ENCODE measurements at places on chromosomes 11 and 22.

GRCh38 chr22:18954990-18955571 is 19.0 kb upstream of the PRODH start:
- no peak for DNase-seq

- no peak for DNase-seq
Observed at GRCh38 chr22:36595940-36596339, 67.0 kb upstream of the EIF3D start.

GRCh38 chr22:27984723-27985122 is 65.7 kb upstream of the PITPNB start:
- no peak for DNase-seq

GRCh38 chr22:26414347-26414746 is 14.7 kb upstream of the ASPHD2 start:
- no peak for DNase-seq

DNA sequence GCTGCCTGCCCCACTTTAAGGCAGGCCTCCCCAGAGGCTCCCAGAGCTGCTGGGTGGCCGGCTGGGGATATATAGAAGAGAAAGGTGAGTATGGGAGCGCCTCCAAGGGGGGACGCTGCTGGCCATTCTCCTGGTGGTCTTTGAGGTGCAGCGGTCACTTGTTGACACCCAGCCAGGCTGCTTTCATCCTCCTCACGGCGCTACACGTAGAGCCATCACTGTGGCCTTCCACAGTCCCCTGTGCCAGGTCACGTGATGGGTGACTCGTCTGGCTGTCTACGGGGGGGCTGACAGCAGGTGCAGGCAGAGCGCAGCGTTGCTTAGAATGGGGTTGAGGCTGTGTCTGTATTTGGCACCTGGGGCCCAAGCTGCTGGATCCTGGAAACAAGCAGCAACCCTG is 1.9 kb downstream of the ACR start:
- DNase-seq: no peak

DNA sequence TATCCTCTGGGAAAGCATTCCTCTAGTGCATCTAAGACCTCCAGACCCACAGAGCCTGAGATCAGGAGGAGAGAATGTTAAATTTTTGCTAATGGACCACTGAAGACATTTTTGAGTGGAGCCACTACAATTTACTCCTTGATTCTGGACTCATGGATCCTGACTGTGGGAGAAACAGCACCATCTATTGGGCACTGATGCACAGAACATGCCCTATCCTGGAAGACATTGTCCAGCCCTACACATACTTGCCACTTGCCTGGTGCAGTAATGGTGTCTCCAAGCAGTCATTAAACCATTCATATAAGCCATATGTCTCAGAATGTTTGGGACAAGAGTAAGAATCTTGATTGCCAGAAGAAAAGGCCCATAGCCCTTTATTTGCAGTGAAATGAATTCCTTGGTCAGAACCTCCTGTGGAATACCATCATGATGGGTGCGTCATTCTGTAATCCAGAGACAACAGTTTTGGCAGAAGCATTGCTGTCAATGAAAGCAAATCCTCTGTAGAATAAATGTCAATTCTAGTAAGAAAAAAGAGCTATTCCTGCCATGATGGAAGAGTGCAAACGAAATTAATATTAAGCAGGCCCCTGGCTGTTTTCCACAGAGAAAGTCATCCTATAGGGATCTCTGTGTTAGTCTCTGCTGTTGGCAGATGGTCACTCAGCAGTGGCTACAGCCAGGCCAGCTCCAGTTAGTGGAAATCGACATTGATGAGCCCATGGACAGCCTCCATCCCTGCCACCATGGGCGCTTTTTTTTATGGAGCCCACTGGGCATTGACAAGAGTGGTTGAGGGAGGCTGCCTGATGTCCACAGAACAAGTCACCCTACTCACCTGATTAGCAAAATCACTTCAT is 43.5 kb downstream of the GGTLC2 start:
- DNase-seq: peak; percentile 40

DNA sequence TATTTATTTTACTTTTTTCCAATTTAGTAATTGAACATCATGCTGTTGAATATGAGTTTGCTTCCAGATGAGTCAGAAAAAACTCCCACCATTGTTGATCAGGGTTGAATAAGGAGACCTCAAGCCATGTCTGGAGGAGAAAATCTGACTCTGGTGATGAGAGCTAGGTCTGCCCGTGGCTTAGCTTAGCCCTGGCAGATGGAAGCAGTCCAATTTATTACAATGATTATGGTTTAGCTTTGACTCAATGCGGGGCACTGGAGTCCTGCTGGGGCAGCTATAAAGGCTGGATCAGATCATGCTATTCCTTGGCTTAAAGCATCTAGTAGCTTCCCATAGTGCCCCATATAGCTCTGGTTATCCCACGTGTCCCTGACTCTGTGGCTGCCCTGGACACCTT is 506.5 kb downstream of the MN1 start:
- DNase-seq: no peak

- peak; percentile 85 for DNase-seq
Observed at GRCh38 chr11:43327987-43328386, 16.2 kb downstream of the API5 start.

DNA sequence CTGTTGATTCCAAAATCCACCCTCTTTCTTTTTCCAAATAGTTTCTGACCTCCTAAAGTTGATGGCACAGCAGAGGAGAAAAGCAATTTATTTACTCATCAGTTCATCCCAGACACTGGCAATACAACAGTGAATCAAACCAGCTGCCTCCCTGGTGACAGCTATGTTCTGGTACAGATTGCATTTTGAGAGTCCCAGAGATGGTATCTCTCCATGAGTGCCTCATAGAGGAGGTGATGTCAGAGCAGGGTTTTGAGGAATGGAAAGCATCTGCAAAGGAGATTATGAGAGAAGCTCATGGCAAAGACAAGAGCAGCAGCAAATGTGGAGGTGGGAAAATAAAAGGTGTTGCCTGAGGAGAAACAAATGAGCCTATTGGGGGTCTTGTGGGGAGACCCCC is 377.2 kb downstream of the MN1 start:
- peak; percentile 55 for DNase-seq

- no peak for DNase-seq
Observed at GRCh38 chr11:64299847-64300648, at the start of gene CATSPERZ. CATSPERZ (plus strand) TSS chr11:64300358; CDS start chr11:64300411, 53 bp downstream.

- no peak for DNase-seq
Observed at GRCh38 chr11:130592056-130592455, 143.6 kb downstream of the ADAMTS15 start.

DNA sequence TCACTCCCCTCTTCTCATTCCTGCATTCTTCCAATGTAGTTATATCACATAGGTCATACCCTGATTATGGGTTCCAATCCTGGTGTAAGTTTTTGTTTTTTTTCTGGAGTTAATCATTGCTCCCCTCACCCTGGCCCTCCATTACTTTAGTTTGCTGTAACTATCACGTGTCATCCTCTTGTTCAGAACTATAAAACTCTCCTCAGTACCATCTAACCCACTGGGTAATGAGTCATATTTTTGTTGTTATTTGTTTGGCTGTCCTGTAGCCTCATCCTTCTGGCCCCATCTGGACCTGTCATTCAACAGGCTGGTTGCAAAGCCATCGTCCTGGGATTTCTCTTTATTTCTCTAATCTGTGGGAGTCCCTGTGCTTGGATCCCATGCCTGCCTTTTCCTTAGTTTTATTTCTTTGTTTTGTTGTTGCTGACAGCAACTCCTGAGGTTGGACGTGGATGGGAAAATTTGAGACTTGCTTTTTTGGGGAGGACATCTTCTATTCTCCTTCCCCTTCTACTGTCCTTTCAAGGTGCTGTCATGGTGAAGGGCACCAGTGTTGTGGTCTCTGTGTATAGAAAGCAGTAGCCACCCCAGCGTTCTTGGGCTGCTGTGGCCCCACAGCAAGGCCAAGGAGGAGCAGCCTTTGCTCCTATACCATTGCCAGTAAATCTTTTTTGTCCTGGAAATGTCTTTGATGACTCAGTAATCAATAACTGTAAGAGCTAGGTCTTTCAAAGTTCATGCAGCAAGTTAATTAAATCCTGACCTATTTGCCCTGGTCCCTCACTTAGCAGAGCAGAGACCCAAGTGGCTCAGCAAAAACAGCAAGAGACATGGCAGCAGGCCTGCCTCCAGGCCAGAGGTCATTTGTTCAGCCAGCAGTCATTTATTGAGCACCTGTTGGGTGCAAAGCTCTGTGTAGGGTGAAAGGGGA is 82.5 kb downstream of the C22orf31 start:
- peak; percentile 97 for DNase-seq

DNA sequence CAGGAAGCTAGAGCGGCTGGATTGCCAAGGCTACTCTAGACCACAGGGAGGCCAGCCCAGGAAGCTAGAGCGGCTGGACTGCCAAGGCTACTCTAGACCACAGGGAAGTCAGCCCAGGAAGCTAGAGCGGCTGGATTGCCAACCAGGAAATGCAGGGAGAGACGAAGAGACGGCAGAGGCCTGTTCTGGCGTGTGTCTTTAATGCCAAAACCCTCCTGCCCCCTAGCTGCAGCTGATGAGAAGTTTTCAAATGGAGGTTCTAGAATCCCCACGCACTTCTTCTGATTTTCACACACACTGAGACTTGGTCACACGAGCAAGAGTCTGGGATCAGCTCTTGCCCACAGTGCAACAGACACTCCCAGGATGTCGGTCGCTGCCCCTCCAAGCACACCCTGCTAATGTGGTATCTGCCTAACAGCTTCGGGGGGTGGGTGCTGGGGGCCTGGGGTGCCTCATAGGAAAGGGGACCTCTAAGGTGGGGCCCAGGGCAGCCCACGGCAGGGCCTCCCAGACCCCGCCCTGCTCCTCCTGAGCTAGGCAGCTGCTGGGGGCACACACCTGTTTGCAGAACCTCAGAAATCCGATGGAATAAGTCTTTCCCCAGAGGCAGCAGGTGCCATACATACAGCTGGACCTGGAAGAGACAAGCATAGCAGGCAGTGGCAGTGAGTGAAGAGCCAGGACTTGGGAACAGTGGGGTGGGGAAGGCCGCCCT is 28.5 kb downstream of the MAFF start:
- DNase-seq: peak; percentile 43

- DNase-seq: peak; percentile 54
Observed at GRCh38 chr11:33463059-33463458, 205.9 kb downstream of the HIPK3 start.

- no peak for DNase-seq
Observed at GRCh38 chr11:11442791-11443190, 89.7 kb upstream of the CSNK2A3 start.

GRCh38 chr11:10876158-10876557 is 18.3 kb upstream of the ZBED5 start:
- no peak for DNase-seq

- DNase-seq: peak; percentile 85
Observed at GRCh38 chr11:128180441-128181087, 406.8 kb downstream of the ETS1 start.

GRCh38 chr11:24833573-24833972 is 336.7 kb downstream of the LUZP2 start:
- no peak for DNase-seq

DNA sequence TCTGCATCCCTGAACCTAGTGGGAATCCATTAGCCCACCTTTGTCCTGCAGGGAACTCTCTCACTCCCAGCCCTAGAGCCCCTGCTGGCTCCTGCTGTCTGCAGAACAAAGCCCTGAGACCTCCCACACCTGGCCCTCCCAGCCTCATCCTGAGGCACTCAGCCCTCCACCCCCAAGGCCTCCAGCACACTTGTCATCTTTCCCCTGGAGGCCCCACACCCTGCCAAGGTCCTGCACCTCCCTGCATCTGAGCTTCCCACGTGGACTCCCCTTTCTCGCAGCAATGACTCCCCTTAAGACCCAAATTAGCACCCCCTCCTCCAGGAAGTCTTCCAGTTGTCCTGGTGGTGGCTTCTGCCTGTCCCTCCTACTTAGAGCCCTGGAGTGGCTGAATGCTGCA is 42.3 kb upstream of the LINC01488 start:
- DNase-seq: no peak

DNA sequence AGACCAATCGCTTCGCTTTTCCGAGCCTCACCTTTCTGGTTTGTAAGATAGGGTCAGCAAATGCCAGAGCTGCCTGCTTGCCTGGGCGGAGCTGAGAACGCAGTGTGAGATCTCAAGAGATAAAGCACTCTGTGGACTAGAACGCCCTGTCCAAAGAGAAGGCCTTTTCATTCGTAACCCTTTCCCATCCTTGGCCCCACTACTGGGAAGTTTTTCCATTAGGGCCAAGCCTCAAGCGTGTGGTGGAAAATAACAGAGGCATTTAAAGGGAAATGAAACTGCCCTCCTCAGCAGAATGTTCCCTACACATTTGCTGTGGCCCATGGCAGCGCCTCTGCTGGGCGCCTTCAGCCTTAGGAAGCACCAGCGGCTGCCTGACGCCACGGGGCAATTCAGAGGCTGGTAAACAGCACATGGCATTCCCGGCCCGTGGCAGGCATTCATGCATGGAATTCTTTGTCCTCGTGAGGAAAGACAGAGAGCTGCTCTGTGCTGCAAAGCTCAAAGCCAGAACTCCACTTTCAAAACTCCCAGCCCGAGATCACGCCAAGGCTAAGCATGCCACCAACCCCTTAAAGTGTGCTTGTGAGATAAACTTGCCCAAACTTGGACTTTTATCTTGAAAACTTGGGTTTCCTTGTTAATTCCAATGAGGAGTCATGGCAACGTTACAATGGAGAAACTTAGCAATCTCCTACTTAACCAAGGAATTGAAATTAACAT is 38.1 kb downstream of the AHNAK start:
- peak; percentile 74 for DNase-seq

DNA sequence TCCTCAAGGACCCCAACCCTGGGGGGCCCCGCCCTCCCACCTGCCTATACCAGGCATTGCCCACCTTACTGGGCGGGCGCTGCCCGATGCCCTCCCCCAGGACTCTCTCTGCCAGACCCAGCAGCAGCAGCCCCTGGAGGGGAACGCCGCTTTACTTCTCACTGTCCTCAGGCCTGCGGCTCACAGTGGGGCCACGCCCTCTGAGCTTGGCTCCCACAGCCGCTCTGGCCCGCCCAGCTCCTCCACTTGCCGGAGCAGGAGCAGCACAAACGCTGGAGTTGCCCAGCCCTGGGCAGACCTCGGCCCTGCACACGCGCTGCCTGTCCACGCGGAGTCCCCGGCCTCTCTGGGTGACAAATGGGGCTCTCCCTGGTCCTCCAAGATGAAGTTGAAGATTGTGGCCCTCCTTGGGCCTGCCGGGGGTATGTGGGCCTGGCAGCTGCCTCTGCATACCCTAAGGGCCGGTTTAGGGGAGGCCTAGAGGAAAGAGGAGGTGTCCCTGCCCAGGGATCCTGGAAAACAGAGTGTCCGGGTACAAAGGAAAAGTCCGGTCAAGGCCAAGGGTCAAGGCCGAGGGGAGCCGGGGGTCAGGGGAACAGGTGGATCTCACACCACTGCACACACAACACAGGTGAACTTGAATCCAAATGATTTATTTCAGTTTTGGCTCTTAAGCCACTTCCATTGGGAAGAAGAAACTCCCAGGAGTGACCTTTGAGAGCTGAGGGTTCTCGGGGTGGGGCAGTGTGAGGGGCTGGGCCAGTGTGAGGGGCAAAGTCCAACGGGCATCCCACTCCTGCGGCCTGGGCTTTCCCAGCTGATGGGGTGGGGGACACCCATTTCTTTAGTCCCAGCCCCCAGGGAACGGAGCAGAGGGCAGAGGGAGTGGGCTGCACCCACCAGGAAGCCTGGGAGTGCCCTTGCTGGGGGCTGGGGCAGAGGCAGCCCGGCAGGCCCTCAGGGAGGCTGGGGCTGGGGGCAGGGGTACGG is 674 bp upstream of the BAIAP2L2 start:
- DNase-seq: no peak

GRCh38 chr22:33335611-33336279 is 277.6 kb upstream of the SYN3 start:
- no peak for DNase-seq

Measured in LHCN-M2 (cell line).